ENCODE measurements at places on chromosomes 1 and 21.

DNA sequence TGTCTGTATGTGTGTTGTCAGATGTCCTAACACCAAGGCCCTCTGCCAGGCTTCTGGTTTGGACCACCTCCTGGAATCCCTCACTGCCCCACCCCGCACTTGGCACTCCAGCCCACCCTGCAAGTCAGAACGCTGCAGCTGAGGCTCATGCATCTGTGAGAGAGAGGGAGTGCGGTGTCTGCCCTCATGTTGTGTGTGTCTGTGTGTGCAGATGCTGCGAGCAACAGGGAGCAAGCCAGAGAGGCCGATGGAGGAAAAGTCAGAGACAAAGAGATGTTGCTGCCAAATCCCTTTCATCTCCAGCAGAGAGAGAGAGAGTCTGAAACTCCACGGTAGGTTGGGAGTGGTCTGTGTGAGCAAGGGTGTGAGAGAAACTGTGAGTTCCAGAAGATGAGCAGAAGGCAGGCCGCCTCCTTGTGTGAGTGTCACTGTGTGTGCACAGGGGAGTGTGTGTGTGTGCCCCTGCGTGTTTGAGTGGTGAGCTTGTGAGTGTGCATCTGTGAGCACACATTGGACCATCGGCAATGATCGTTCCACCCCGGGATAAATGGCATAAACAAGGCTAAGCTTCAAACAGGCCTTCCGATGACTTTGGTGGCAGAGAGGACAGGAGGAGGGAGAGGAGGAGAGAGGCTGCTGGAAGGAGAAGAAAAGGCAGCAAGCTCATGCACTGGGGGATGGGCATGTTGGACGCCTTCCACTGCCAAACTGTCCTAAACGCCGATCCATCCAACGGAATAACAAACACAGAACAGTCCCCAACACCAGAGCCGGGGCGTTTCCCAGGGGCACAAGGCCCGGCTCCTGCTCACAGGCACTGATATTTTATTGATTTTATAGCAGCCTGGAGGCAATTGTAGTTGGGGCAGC lies 99.2 kb upstream of the GRIK3 start:
- DNase-seq: no peak

DNA sequence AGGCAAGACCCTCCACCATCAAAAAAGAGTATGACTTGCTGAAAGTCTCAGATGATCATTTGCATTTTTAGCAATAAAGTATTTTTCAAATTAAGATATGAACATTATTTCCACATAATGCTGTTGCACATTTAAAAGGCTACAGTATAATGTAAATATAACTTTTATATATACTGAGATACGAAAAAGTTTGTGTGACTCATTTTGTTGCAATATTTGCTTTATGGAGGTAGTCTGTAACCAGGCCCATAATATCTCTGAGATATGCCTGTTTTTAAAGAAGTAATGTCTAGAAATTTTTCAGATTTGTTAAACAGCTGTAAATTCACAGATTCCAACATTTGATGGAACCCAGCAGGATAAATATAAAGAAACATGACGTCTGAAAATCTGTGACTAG lies 86.7 kb downstream of the MAN1A2 start:
- no peak for DNase-seq

DNA sequence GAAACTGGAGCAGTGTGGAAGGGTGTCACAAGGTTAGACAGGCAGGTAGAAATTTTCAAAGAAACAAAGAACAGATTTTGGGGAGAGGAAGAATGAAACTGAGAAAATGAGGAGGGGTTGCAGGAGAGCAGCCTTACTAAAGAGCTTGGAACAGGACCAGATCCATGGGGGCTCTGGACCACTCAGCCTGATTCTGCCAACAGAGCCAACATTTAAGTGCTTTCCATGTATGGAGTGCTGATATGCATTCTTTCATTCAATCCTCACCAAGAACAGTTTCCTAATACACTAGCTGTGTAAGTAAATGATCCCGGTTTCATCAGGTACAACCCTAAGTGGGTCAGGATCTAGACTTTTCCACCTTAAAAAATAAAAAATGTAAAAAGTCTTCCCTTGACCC lies 16.2 kb downstream of the LPGAT1 start:
- no peak for DNase-seq

GRCh38 chr1:72197786-72198185 lies 84.6 kb downstream of the NEGR1 start:
- DNase-seq: no peak

DNA sequence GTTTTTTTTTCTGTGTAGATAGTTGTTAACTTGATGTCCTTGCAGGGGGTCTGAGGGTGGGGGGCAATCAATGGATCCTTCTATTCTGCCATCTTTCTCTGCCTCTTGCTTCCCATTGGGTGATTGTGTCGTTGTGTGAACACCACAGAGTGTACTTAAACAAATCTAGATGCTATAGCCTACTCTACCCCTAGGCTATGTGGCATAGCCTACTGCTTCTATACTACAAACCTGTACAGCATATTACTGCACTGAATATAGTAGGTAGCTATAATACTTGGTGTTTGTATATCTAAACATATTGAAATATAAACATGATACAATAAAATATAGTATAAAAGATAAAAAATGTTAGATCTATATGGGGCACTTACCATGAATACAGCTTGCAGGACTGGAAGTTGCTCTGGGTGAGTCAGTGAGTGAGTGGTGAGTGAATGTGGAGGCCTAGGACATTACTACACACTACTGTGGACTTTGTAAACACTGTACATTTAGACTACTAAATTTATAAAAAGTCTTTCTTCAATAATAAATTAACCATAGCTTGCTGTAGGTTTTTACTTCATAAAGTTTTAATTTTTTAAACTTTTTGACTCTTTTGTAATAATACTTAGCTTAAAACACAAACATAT lies 105.4 kb downstream of the CENPF start:
- DNase-seq: no peak

GRCh38 chr1:64687725-64688327 lies 57.0 kb upstream of the RAVER2 start:
- no peak for DNase-seq

- DNase-seq: no peak
These were observed 20.1 kb downstream of the FMO3 start for GRCh38 chr1:171110621-171111326.

DNA sequence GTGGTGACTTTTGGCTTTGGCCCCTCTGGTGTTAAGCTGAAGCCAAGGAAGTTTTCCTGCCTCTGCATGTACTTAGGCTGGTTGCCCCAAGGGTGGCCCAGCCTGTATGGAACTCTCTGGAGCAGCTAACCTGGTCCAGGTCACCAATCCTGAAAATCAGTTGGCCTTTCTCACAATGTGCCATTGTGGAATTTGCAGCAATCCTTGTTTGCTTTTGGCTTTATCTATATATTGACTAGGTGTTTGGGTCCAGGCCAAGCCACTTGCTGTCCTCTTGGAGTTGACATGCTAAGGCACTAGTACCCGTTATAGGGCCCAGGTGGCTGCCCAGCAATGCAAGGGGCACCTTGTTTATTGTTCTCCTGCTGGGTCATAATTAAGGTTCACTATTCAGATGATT lies 124.6 kb downstream of the CAMTA1 start:
- DNase-seq: no peak

- no peak for DNase-seq
These were observed 33.5 kb downstream of the TRIM11 start for GRCh38 chr1:228373004-228373680.

DNA sequence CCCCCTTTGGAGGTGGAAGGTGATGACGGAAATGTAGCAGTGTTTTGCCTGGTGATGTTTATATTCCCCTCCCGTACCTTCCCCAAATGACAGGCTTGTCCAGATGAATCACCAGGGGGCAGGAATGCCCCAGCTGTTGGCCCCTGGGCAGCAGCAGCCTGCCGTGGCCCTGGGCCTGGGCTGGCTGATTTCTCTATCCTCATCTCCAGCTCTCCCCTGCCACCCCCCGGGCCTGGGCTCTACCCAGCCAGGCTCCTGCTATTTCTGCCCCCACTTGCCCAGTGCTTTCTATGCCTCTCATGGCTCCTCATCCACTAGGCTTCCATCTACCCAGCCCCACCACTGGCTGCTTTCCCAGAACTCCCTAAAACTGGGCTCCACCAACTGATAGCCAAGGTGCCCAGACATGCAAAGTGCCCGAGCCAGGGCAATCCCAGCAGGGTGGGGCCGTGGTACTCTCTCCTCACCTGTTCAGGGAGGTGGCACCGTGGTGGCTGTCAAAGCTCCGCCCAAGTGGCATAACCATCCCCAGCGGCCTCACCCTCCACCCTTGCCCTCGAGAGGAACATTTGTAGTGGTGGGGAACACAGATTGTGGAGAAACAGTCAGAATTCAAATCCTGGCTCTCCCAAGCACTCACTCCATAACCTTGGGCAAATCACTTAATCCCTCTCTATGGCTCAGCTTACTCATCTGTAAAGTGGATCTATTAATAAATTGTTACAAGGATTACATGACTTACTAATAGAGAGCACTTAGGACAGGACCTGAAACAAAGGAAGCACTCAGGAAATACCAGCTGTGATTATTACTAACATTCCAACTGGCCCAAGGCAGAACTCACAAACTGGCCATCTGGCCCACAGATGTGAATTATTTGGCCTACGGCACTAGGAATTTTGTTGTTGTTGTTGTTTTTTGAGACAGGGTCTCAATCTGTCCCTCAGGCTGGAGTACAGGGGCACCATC lies 12.8 kb upstream of the ECE1 start:
- DNase-seq: no peak

- DNase-seq: no peak
These were observed 586 bp downstream of the CHI3L2 start for GRCh38 chr1:111227851-111228747.

DNA sequence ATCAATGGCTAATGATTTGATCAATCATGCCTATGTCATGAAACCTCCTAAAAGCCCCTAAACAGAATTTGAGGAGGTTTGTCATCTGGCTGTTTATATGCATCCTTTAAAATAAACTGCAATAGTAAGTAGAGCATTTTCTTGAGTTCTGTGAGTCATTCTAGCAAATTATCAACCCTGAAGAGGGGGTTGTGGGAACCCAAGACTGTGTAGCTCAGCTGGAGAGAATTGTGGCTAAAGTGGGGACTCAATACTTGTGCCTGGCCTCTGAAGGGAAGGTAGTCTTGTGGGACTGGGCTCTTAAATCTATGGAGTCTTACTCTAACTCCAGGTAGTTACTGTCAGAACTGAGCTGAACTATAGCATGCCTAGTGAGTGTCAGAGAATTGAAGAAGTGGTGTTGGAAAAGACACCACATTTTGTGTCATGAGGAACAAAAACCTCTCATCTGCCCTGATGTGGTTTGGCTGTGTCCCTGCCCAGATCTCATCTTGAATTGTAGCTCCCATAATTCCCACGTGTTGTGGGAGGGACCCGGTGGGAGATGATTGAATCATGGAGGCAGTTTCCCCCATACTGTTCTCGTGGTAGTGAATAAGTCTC lies 402.4 kb downstream of the USH2A start:
- DNase-seq: no peak

GRCh38 chr1:212621949-212622305 lies 13.4 kb downstream of the ATF3 start:
- no peak for DNase-seq

DNA sequence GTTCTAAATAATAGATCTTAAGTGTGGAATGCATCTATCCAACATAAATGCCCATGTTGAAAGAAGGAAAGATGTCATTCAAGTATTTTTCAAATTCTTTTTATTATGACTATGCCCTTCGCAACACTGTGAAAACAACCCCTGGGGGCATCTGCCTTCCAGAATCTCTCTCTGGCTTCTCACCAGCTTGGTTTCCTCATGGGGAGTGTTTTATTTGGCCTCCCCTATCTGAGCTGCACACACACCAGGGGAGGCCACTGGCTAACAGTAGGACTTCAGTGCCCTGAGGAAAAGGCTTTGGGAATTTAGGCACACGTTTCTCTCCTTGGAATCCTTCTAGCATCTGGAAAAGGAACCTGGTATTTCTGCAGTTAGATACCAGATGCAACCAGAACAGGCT lies 130.6 kb downstream of the EDEM3 start:
- no peak for DNase-seq

GRCh38 chr1:53878492-53879105 lies 11.0 kb downstream of the YIPF1 start:
- peak; percentile 52 for DNase-seq

DNA sequence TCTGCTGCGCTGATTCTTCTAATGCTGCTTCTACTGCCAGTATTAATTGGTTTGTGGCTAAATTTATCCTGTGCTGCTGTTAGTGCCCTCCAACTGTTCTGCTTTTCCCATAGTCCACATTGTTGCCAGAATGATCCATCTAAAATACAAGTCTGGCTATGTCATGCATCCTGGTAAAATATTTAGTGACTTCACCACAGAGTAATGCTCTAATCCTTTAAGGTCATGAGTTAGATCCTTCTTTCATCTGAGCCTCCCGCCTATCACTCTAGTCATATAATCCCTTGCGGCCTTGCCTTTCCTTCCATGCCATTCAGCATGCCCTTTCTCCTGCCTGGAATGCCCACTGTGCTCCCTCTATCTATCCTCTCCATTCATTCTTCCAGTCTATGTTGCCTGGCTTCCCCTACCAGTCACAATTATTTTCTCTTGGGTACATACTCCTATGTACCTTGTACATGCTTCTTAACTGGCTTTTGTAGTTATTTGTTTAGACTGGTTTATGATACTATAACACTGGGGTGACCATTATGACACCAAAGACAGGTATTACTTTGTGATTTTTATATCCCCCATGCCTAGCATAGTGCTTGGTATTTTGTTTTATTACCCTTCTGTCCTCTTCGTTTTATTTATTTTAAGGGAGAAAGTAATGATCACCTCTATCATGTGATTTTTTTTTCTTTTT lies 144.0 kb downstream of the MAGI3 start:
- no peak for DNase-seq

GRCh38 chr1:18819203-18819602 lies 40.3 kb downstream of the TAS1R2 start:
- no peak for DNase-seq

GRCh38 chr21:28226563-28226962 lies 766.1 kb downstream of the LTN1 start:
- DNase-seq: no peak

DNA sequence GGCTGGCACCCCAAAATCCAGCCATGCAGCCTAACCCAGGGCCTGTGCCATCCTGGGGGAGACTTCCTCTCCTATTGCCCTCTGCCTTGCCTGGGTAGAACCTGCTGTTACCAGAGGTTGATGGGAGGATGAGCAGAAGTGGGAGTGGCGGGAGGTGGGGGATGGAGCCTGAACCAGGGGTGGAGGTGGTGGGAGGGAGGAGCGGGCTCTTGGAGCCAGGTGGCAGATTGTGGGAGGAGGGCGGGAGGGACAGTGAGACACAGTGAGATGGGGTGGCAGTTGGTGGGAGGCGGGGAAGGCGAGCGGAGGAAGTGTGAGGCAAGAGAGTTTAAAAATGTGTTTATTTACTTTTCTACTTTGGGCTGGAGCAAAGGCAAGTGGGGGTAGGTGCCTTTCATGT lies 87.3 kb downstream of the KCNJ6 start:
- DNase-seq: no peak

GRCh38 chr1:36560621-36561360 lies 78.1 kb upstream of the CSF3R start:
- no peak for DNase-seq

- no peak for DNase-seq
These were observed 26.3 kb upstream of the TINAGL1 start for GRCh38 chr1:31549809-31550620.

GRCh38 chr1:89262643-89263042 lies 10.0 kb downstream of the GBP5 start:
- DNase-seq: no peak
